ENCODE measurements at places on chromosomes 5 and 9.

DNA sequence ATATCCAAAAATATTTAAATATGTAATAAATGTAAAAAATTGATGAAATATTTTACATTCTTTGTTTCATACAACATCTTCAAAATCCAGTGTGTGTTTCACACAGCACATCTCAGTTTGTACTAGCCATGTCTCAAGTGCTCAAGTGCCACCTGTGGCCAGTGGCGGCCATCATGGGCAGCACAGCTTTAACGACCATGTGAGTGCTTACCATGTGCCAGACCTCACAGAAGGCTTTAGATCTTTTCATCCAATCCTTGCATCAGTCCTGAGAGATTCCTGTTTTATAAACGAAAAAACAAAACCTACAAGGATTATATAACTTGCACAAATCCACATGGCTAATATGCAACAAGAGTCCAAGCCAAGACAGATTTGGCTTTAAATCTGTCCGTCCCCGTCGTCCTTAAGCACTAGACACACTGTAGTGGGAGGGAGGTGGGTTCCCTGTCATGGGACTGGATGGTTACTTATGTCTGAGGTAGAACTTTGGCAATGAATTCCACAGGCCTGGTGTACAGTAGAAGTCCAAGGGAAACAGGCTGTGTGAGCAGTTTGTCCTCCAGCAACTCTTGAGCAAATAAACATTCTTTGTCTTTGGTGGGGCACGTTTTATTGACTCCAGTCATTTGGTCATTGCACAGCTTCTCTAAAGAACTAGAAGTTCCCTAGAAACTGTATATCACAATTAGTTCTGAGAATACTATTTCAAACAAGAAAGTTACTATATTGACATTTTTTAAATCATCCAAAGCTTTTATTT, 25.0 kb upstream of the F2R start:
- DNase-seq, result no peak

GRCh38 chr9:110825950-110826349, 157.4 kb downstream of the MUSK start:
- DNase-seq, result no peak

- no peak for DNase-seq
Measured at GRCh38 chr5:115543365-115544042, 1.1 kb downstream of the FEM1C start.

DNA sequence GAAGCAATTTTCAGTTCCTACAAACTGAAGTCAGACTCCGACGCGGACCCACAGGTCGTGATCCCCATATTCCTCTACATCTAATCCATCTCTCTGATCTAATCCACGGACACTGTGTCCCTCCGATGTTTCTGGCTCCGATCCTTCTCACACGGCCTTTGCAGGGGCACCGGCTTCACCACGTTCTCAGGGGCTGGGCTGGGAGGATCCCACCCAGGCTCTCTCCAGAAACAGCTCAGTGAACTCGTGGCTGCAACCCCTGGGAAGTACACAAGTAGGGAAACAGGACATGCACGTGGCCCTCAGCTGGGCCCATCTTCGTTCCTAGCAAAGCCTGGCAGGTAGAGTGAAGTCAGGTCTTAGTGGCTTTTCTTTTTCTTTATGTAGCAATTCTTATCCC, 49.1 kb upstream of the OLFM1 start:
- no peak for DNase-seq

DNA sequence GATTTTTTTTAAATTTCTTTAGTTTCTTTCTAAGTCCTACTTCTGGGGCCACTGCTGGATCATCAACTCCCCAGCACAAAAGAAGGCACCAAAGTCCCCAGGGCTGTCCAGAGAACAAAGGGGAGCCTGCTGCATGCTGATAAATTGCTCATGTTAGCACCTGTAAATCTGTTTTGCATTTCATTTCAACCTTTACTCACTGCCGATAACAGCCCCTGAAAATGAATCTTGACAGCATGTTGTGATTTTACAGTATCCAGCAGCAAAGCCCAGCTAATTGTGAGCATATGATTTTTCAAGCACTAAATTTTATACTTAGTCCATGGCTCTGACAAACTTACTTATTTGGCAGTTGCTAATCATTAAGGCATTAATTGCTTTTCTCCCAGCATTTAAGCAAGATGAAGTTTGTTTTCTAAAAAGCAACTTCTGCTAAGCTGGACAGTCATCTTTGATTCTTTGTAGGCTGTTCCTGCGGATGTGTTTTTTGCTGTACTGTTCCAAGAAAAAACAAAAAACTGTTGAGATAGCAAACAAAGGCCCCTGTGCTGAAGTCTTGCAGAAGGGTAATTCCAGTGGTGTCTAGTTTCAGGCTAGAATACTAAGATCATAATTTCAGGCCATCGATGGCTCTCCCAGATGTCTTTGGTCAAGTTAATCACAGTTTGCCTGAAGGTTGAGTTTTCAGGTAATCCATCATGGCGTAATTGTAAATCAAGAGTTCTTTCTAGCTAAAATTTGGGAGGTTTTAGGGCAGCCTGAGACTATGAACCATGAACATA, 73.1 kb upstream of the GAS1 start:
- DNase-seq, result no peak

Data from hypothalamus (tissue), 51 donors.